ENCODE measurements at places on chromosomes 2 and 18.
A peak's percentile ranks its signal among the peaks of the same experiment; 100 is the strongest.

GRCh38 chr18:48486754-48487153 is 52.1 kb upstream of the CTIF start:
- DNase-seq = no peak

DNA sequence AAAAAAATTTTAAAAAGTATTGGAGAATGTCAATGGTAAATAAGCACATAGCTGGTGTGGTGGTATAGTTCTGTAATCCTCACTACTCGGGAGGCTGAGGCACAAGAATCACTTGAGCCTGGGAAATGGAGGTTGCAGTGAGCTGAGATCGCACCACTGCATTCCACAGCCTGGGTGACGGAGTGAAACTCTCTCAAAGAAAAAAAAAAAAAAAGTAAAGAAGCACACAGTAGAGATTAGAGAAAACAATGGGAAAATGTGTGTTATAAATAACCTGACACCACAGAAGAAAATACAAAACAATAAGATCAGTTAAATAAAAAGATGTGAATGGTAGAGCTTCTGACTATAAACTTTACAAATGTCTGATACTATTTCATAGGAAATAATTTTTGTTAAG is 163.7 kb upstream of the WDSUB1 start:
- no peak for DNase-seq

- DNase-seq = peak; percentile 91
These were observed 46.1 kb downstream of the TMEM185B start for GRCh38 chr2:120177001-120177621.

GRCh38 chr18:54962919-54963645 is 3.8 kb upstream of the CCDC68 start:
- no peak for DNase-seq

- DNase-seq = no peak
These were observed 321.3 kb upstream of the TFPI start for GRCh38 chr2:187875261-187876141.

- DNase-seq = no peak
These were observed 565.5 kb upstream of the CHAC2 start for GRCh38 chr2:53202063-53202462.

GRCh38 chr2:88110830-88111229 is 17.0 kb downstream of the FABP1 start:
- no peak for DNase-seq

DNA sequence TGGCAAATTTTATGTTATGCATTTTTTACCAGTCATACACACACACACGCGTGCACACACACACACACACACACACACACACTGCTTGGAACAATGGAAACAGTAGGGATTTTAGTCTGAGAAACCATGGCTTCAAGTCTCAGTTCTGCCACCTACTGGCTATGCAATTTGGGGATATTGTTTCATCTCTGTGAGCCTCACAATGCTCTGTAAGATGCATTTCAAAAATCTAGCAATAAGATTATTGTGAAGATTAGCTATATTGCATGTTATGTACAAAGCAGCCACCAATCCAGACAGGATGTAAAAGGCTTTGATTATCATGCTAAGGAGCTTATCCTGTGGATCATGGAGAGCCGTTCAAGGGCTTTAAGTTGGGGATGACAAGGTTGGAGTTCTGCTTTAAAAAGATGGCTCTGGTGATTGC is 401.4 kb downstream of the NBAS start:
- DNase-seq = no peak

GRCh38 chr2:99140860-99141109 is 722 bp upstream of the C2orf15 start:
- no peak for DNase-seq

DNA sequence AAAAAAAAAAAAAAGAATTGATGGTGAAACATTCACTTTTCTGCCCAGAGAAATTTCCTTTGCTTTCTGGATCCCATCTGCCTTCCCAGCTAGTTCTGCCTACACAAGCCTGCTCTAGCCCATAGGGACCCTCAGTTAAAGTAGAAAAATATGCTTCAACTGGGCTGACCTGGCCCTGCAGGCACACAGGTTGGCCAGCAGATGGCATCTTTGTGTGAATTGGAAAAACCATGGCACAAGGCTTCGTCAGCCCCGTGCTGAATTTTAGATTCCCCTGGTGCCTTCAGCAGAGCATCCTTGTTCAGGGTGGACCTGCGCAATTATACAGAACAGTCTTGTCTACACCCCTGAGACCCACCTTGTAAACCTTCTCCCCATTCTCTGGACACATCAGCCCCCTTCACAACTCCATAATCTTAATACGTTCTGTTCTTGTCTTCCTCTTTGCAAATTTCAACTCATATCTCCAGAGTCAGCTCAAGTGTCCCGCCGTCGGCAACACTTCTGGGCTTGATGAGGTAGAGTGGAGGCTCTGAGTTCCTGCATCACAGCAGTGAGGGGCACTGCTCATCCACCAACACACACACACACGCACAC is 114.5 kb downstream of the INSIG2 start:
- peak; percentile 81 for DNase-seq

DNA sequence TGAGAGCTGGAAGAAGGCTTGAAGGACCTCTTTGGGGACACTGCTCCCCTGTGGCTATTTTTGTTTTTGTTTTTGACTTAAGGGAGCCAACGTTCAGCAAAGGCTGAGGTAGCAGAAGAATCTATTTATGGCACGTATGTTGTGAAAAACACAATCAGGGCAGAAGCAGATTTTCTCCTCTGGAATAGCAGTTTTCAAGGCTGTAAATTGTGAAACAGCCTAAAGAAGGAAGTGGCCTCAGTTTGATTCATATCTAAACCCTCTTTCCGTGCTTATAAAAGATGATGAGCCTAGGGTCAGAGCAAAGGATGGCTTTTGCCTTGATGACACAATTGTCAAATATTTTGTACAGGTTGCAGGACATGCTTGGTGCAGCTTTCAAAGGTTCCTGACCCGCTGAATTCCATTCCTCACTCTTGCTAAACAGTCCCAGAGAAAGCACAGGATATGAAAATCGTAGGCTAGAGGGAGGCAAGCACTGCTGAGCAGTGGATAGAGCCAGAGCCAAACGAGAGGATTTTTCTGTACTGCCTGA is 106.2 kb upstream of the DLX2 start:
- DNase-seq = no peak

- DNase-seq = no peak
These were observed 86.2 kb upstream of the PTPRM start for GRCh38 chr18:7480879-7481278.

- DNase-seq = no peak
These were observed 84.1 kb downstream of the TSN start for GRCh38 chr2:121839584-121839983.

- no peak for DNase-seq
These were observed 1.3 kb downstream of the FMNL2 start for GRCh38 chr2:152336119-152336853.

- no peak for DNase-seq
These were observed 156.8 kb upstream of the TTC39C start for GRCh38 chr18:23857756-23858155.

DNA sequence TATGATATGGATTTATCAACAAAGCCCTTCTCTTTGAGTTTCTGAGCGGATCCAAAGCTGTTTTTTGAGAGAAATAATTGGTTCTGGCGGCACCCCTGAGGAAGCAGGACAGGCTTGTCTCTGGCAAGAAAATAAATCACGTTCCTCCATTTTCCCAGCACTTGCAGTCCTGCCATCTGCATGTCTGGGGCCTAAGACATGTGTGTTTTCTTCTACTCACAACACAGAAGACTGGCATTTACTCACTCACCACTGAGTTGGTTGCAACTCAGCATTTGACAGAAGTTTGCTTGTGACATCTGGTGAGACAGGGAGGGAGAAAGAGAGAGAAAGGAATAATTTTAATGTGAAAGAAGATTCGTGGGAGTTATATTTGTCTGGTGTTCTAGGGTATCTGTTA is 37.0 kb upstream of the YES1 start:
- no peak for DNase-seq

- DNase-seq = no peak
These were observed 5.6 kb upstream of the ATOH8 start for GRCh38 chr2:85748039-85748734.

DNA sequence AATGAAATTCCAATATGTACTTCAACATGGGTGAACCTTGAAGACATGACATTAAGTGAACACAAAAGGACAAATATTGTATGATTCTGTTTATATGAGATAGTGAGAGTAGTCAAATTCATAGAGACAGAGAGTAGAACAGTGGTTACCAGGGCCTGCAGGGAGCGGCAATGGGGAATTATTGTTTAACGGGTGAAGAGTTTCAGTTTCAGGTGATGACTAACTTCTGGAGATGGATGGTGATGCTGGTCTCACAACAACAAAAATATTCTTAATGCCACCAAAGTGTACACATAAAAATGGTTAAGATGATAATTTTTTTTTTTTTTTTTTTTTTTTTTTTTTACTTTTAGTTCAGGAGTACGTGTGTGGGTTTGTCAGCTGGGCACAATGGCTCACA is 109.4 kb upstream of the TMEM200C start:
- DNase-seq = no peak

GRCh38 chr2:64780041-64780440 is 126.3 kb upstream of the SERTAD2 start:
- no peak for DNase-seq

- DNase-seq = no peak
These were observed 161.7 kb upstream of the SIX3 start for GRCh38 chr2:44779793-44780192.

- no peak for DNase-seq
These were observed 229.8 kb downstream of the CCDC178 start for GRCh38 chr18:33210575-33211189.

DNA sequence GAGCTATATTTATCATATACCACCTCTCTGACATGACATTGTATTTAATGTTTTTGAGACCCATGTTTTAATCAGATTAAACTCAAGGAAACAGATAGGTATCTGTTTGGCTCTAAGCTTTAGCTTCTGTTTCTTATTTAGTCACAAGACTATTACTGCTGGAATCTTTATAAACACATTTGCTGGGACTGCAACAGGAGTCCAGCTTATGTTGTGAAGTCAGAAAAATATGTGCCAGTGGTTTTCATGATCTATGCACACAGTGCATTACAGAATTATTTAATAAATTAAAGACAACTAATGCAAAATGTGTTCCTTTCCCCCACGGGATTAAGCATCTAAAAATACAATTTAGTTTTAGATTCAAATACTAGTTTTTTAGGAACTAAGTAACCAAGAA is 338.9 kb downstream of the ZEB2 start:
- no peak for DNase-seq

- DNase-seq = no peak
These were observed 624.8 kb upstream of the RAB6C start for GRCh38 chr2:129354631-129355030.

DNA sequence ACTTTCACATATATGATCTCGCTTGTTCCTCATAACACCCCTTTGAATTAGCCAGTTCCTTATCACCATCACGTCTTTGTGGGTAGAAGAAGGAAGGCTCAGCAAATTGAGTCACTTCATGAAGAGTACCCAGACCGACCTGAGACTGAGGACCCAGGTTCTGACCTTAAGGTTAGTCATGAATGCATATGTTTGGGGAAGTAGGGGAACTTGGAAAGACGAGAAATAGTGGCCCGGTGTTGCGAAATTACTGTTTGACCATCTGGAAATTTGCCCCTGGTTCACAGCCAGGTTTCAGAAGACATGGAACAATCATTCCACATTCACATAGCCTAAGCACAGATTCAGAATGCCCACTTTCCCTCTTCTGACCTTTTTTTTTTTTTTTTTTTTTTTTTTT is 59.8 kb downstream of the MEIS1 start:
- DNase-seq = no peak

DNA sequence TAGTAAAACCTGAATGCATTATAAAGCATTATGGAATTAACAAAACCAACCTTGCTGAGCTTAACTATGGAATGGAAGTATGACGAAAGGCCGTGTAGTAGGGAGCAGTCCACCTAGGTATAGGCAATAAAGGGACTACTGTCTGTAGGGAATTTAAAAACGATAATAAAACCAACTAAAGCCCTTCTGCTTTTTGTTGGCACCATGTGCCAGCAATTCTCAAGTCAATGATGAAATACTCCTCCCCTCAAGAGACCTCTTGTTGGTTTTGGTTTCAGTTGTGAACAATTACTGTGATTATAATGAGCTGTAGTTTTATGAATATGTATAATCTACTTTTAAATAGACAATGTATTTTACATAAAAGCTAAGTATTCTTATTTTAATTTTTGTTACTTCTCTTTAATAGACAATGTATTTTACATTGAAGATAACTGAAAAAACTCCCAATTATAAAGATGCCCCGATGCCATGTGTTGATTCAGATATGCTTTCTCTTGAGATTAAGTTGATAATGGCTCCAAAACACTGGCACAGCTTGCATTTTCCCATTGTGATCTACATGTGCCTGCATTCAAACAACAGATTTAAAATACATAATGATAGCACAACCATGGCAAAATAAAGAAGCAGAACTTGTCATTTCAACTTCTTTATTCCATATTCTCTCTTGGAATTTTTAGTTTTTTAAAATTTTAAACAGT is 55.5 kb upstream of the ZDBF2 start:
- DNase-seq = no peak

GRCh38 chr2:14189929-14190328 is 442.6 kb upstream of the LRATD1 start:
- no peak for DNase-seq

DNA sequence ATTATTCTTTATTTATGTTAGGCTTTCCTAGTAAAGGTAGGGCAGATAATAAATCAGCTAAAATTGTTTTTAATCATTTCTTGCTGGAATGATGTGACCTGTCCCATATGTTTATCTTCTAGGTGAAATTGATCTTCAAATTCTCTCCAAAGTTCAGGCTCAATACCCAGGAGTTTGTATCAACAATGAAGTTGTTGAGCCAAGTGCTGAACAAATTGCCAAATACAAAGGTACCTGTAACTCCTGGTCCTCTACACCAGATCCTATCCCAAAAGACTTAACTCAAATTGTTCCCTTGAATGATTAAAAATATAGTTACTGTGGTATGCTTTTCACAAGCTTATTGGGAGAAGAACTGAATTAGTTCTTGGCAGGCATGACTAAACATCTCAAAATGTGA is 36.5 kb downstream of the HNMT start:
- DNase-seq = no peak

- no peak for DNase-seq
These were observed 3.0 kb upstream of the OTX1 start for GRCh38 chr2:63047321-63048279.

DNA sequence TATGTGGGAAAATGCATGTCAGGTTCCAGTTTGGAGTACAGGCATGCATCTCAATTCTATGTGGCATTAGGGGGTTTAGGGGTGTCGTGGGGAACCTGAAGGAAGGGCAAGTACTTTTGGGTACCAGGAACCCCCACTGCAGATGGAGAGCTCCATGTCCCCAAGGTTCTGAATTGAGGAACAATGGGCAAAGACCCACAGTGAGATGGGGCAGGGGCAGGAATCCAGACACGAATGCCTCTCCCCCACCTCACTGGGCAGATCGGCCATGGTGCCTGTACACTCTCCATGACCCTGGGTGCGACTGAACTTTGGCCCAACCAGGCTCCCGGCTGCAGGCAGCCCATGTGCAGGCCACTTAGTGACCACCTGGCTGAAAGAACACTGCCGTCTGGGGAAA is 209.3 kb downstream of the HAUS1 start:
- DNase-seq = no peak

DNA sequence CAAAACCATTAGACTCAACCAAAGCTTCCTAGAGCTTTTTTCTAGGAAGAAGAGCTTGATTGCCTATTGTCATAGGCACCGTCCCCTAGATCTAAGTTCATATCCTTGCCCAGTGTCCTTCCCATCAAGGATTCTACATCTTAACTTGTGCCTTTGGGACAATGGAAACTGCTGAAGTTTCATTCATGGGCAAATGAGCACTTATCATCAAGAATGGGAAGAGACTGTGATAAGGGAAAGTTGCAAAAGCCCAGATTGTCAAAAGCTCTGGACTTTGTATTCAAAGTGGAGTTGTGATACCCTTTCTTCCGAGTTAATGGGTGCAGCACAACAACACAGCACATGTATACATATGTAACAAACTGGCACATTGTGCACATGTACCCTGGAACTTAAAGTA is 503.0 kb upstream of the KLHL29 start:
- no peak for DNase-seq

All from activated effector memory CD4-positive, alpha-beta T cell treated with anti-CD3 and anti-CD28 coated beads, Interleukin-2, amount 50 U/mL, for 16 hours (primary cell).